RWPE1 (cell line): ENCODE measurements at places on chromosomes 1 and 21.

GRCh38 chr1:212470059-212470458 lies 37.3 kb downstream of the NENF start:
- peak; percentile 71 for DNase-seq

GRCh38 chr1:22494144-22494543 lies 42.5 kb downstream of the ZBTB40 start:
- DNase-seq, result no peak

- DNase-seq, result peak; percentile 42
These were observed 8.6 kb downstream of the MORN1 start for GRCh38 chr1:2382621-2383361.

- DNase-seq, result no peak
These were observed 136.3 kb upstream of the FMN2 start for GRCh38 chr1:239955431-239955830.

- no peak for DNase-seq
These were observed 86.2 kb downstream of the EIF4G3 start for GRCh38 chr1:21090463-21090862.

DNA sequence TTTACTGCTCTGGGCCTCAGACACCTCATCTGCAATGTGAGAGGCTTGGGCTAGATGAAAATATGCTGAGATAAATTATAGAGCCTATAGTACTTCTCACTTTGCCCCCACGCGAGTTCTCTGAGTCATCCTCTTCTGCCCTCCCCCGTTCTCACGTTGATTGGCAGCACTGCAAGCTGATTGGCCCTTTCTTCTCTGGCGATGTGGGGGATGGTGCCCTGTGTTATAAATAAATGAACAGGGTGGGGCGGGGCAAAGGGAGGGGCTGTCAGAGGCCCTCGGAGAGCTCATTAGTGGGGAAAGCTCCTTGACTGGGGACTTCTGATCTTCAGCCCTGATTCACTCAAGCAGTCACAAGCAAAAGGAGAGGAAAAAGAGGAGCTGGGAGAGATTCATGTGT lies 64.3 kb upstream of the ZC3H12A start:
- DNase-seq, result no peak

- DNase-seq, result no peak
These were observed 140.4 kb upstream of the ETV3 start for GRCh38 chr1:157278383-157279137.

- no peak for DNase-seq
These were observed 71.0 kb downstream of the PGBD5 start for GRCh38 chr1:230355128-230355527.

DNA sequence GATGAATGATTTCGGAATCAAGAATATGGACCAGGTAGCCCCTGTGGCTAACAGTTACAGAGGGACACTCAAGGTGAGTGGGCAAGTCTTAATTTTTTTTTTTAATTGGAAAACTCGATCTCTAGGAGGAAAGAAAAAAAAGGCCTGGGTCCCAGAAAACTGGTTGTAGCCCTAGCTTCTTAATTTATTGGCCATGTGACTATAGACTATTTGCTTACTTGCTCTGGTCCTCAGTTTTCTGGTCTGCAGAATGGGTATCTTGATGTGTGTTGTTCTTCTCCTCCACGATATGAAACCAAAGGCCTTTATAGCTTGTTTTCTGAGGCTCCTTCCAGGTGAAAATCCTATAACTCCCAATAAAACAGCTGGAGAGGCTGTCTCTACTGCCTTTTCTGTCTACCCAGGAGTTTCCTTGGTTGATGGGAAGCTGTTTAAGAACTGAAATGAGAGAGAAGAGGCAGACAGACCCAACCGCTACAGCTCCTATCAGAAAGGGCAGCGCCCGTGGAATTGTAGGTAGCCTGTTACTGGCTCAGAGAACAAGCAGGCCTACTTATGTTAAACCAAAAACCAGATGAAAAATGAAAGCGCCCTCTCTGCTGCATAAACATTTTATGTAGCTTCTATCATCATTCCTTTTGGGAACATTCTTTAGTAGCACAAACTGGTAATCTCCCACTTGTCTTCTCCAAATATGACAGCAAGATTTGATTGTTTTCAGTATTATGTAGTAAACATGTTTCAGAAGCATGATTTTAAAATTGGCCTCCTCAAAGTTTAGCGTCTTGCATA lies 4.5 kb downstream of the ETS2 start:
- no peak for DNase-seq

DNA sequence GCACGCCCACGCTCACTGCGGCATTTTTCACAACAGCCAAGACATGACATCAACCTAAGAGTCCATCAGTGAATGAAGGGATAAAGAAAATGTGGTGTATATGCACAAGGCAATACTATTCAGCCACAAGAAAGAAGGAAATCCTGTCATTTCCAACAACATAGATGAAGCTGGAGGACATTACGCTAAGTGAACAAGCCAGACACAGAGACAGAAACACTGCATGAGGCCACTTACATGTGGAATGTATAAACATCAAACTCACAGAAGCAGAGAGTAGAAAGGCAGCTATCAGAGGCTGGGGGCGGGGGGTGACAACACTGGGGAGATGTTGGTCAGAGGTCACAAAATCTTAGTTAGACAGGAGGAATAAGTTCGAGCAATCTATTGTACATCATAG lies 20.9 kb downstream of the TMPRSS2 start:
- no peak for DNase-seq

DNA sequence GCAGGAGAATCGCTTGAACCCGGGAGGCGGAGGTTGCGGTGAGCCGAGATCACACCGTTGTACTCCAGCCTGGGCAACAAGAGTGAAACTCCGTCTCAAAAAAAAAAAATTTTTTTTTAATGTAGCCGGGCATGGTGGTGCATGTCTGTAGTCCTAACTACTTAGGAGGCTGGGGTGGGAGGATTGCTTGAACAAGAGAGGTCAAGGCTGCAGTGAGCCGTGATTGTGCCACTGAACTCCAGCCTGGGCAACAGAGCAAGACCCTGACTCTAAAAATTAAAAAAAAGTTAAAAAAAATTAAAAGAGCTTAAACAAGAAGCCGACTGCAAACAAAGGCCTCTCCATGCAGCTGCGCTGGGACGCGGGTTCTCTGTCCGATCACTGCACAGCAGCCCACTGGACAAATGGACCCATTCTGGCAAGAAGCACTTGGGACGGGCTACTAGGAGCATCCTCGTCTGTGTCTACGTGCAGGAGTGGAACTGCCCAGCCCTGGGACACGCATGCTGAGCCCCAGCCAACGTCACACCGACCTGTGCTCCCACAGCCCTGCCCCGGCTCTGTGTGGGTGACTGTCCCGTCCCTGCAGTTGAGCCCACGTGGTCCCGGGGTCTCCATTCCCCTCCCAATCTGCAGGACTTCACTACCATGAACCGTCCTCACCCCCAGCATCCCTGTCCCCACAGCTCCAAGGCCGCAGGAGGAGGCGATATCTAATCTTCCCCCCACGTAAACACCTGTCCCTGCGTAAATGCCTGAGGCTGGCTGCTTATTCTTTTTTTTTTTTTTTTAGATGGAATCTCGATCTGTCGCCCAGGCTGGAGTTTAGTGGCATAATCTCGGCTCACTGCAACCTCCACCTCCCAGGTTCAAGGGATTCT lies 12.3 kb downstream of the SLC35E2B start:
- no peak for DNase-seq

DNA sequence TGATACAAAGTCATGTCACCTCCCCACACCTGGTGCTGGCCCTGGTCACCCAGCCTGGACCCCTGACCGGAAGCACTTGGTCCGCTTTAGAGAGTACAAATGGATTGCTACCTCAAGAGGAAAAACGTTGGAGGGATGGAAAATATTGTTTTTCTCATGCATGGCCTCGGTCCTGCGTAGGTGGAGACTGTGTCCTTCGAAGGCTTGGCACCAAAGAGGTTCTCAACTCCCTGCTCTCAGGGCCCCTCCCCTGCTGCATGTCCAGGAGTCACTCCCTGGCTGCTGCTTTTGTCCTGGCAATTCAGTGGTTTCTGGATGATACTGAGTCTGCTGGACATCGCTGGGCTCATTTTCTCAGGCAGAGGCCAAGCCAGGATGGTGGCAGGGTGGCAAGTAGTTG lies 529.8 kb downstream of the KIF26B start:
- DNase-seq, result no peak

DNA sequence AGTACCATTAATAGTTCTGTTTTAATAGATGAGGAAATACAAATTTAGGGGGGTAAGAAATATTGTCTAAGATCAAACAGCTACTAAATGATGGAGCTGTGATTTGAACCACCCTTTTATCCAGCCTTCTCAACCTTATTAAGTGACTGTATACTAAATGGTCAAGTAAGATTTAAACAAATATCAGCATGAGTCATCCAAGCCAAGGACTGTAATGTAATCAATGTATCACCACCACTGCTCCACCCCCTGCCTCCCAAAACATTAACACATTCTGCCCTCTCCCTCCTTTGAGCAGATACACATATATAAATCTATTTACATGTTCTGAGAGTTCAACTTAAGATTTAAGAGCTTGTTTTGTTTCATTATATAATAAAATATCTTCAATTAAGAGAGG lies 58.9 kb downstream of the LRRC40 start:
- DNase-seq, result peak; percentile 36

GRCh38 chr1:213821943-213822334 lies 165.8 kb upstream of the PROX1 start:
- DNase-seq, result no peak

GRCh38 chr1:16926491-16927073 lies 4.9 kb downstream of the CROCC start:
- DNase-seq, result no peak

GRCh38 chr1:234779160-234779538 lies 169.2 kb upstream of the IRF2BP2 start:
- DNase-seq, result no peak

GRCh38 chr1:6438047-6438525 lies 13.5 kb downstream of the ESPN start:
- DNase-seq, result peak; percentile 68

GRCh38 chr1:244224487-244225430 lies 173.7 kb downstream of the ZBTB18 start:
- DNase-seq, result no peak

DNA sequence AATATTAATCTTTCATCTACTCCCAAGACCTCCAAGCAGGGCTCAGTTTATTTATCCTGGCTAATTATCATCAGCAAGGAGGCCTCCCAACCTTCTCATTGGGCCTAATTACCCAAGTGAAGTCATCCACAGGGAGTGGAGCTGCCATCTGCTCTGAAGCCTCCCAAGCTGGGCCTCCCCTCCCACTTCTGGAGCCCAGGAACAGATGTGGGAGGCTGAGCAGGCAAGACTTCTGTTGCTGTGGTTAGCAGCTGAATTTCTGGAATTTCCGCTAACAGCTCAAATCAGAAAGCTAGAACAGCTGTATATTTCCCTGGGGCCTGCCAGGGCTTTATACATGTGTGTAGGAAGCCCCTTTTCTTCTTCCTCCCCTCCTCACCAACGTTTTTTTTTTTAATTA lies 127.5 kb downstream of the UCK2 start:
- DNase-seq, result no peak

DNA sequence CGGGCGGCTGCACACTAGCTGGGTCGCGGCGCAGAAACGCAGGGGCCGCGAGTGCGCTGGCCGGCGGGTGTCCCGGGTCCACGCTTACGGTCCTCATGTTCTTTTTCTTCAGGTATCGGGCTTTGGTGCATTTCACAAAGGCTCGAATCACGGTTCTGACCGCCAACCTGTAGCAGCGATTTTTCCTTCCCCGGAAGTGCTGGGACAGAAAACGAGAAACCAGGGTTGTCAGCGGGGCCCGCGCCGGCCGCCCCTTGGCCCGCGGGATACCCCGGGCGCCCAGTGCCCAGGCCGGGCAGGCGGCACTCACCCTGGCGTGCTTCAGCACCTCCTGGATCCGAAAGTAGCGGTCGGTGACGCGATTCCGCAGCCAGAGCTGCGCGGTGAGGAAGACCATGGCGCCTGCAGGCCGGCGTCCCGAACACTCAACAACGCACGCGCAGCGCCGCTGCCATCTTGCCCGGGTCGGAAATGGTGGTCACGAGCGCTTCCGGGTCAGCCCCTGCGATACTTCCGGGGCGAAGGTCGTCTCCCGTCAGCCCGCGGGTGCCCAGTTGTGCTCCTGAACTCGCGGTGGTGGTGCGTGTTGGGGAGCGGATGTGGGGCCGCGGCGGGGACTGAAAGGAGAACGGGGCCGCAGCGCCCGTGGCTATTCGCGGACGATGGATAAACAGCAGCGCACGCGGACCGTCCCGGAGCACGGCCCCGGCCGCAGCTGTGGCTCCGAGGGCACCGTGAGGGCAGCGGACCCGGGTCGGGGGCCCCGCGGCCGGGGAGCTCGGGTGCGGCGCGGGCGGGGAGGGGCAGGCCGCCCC lies at the start of gene MRPL20:
MRPL20 (minus strand) TSS at position 473 of the 815 bp plus-strand sequence; CDS start at position 397, 76 bp downstream.
- DNase-seq, result peak; percentile 89
